NCI-H774 (cell line): ENCODE measurements at places on chromosomes 1 and 21.

DNA sequence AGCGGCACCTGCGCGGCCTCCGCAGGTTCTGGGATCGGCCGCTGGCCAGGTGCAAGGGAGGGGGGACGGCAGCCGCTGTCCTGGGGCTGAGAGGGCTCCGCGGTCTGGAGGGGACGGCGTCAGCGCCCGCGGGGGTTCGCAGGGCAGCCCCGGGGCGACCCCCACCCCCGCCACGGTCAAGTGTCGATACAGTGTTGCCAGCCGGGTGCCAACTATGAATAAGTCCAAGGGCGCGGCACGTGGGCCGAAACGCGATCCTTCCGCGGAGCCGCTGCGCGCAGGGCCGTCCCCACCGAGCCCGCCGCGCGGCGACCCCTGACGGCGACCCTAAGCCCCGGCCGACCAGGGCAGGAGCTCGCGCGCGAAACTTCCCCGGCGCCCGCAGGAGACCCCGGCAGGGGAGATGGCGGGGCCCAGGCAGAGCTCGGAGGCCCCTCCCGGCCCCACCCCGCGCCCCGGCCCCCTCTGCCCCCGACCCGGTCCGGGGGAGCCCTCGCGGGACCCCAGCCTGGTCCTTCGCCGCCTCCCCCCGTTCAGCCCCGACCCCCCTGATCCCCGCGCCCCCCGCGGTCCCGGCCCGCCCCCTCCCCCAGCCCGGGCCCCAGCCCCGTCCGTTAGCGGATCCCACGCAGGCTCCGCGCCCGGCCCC is 586 bp upstream of the AGPAT3 start:
- no peak for DNase-seq

- DNase-seq = no peak
These were observed 633.5 kb downstream of the PTPRU start for GRCh38 chr1:29869802-29870201.

DNA sequence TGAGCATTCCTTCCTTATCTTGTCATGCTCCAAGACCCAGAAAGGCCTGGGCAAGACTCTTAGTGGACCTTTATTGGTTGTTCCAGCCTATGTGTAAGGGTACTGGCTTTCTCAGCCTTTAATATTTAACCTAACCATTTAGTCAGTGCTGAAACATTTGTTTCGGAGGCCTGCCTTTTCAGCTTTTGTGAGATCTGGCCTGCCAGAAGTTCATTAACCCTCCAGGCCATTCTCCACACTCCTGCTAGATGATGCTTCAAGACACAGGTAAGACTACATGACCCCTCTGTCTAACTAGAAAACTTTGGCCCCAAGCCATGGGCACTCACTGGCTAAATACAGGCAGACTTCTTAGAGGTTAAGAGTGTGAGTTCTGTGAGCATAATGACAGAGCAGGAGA is 138.4 kb upstream of the ZP4 start:
- no peak for DNase-seq

DNA sequence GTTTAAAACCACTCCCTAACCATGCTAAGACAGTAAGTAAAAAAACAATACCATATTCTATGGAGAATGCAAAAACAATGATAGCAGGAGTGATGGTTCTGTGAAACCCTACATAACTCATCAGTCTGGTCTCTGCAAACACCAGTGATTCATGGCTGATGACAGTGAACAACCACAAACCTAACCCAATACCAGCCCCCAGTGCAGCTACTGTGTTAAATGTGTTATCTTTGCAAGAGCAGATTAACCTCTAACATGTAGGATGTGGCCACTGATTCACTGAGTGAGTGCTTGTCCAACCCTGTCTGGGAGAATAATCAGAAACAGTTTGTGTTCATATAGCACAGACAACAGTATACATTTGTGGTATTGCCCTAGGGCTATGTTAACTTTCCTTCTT is 100.2 kb upstream of the COG2 start:
- DNase-seq = no peak

- no peak for DNase-seq
These were observed 657 bp upstream of the LIN9 start for GRCh38 chr1:226309398-226310244.

GRCh38 chr1:64363111-64363510 is 106.8 kb upstream of the CACHD1 start:
- DNase-seq = no peak

DNA sequence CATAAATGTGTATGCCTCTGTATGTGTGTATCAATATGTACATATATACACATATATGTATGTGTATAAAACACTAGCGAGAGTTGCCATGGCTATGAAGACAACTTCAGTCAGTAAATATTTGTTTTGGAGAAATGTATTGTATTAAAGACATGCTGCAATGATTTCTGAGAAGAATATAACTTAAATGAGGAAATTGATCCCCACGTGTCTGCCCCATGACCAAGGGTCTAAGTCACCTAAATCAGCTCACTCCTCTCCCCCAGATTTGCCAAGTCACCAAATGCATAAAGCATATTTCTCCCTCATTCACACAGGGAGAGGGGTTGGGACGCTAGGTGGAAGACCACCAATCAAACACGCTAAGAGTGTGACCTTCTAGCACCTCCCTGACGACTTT is 58.3 kb upstream of the LYST start:
- peak; percentile 25 for DNase-seq

- peak; percentile 44 for DNase-seq
These were observed 18.2 kb upstream of the FCGR2A start for GRCh38 chr1:161486806-161487741.

DNA sequence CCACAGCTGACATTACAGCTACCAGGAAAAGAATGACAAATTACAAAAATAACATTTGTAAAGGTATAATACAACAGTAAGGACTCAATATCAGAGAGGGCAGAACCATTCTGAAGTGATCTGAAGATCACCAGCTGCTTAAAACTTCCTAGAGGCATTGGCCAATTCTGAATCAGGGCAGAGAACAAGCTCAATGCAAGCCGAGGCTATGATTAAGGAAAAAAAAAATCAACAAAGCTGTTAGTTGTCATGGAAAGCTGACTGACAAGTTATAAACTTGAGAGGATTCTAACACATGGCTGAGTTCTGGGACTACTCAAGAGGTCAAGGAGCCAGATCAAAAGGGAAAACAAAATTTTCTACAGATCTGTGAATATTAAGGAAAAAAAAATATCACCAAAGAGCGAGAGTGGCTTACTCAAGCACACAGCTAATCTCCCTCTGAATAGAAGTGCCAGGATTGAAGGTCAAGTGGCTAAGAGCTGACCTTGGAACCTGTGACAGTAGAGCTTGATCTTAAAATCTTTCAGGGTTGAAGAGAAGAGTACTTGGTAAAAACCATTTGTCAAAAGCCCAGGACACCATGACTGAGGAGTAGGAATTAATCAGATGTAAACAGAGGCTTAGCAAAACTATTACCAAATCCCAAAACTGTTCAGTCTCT is 383.4 kb downstream of the USP25 start:
- no peak for DNase-seq

DNA sequence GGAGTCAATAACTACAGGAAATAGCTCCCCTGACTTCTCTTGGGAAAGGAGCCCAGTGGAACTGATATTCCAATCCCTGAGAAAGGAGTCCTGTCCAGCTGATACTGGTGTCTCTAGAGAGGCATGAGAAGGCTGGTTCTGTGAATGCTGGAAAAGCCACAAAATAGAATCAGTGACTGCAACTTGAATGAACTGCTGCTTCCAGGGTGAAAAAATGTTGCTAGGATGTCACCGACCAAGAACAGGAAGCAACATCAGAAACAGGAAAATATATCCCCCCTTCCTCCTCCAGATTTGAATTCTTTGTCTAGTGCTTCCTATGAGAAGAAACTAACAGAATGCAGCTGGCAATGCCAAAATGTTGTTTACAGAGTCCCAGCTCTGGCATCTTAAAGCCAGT is 269.3 kb upstream of the LYPLAL1 start:
- no peak for DNase-seq

- DNase-seq = no peak
These were observed 45.6 kb downstream of the DDX20 start for GRCh38 chr1:111801071-111801850.

- DNase-seq = no peak
These were observed 13.3 kb downstream of the OVAAL start for GRCh38 chr1:180571832-180572636.

- no peak for DNase-seq
These were observed 1.3 kb downstream of the TGFBR3 start for GRCh38 chr1:91884459-91885212.

DNA sequence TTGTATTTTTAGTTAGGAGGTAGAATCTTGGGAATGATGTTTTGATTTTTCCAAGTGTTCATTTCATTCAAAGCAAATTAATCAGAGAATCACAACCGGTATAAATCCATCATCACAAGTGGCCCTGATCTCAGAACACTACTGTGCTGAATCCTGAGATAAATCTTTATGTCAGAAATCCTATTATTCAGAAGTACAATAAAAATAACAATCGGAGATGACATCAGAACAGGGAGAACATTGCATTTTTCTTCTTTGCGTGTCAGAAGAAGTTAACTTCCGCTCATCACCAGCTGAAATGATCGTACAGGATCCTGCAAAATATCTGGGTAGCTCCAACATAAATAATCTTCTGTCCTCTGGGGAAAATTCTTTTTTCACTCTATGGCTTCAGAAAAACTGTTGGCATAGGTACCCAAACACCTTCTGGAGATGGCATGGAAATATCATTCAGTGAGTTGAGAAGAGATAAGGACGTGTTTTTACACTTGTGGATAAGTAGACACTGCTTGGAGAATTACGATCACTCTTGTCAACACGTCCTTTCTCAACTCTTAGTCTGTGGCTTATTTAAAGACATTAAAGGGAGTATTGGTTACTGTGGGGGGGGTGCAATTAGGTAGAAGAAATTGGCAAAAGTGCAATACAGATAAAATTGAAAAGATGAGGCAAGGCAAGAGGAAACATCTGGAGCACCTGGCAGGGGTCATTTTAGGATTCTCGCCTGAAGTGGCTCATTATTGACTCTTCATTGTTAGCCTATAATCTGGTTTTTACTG is 46.9 kb upstream of the SMYD2 start:
- DNase-seq = no peak

DNA sequence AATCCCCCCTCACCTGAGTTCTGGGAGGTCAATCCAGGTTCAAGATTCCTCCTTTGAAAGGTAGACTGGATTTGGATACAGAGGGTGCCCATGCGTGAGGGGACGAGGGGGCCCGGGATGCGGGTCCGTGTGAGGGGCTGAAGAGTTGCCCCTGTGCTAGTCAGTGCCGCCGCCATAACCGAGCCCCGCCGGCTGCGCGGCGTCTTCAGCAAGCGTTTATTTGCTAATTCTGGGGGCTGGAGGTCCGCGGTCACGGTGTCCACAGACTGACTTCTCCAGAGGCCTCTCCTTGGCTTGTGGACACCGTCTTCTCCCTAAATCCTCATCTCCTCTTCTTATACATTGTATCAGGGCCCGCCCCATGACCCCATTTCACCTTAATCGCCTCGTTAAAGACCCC is 20.9 kb upstream of the SAMD11 start:
- no peak for DNase-seq
